Suppressor macrophage treated with lipopolysaccharide for 4 hours (primary cell): ENCODE measurements at places on chromosomes 16 and 17.
A peak's percentile ranks its signal among the peaks of the same experiment; 100 is the strongest.

- no peak for DNase-seq
These were observed at the start of gene BCO1 for GRCh38 chr16:81238296-81239011. Gene BCO1 (plus strand): TSS chr16:81238689. CDS start chr16:81238909, 220 bp downstream.

- no peak for DNase-seq
These were observed 83.5 kb upstream of the IRX5 start for GRCh38 chr16:54847207-54847606.

GRCh38 chr17:10521949-10522348 is 3.6 kb upstream of the MYH1 start:
- no peak for DNase-seq

DNA sequence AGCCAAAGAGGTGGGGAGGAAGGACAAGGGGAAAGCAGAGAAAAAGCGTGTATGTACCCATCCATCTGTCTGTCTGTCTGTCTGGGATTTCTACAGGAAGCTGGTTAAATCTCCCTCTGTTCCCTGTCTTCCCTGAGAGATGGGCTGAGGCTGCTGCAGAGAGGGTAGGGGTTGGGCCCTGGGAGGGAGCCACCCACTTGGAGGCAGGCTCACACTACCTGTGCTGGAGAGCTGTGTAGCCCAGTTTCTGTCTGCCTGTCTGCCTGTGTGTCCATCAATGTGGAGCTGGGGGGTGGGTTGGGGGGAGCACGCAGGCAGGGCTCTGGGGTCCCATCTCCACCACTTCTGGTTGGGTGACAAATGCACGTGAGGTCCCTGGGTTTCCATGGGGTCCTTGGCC is 18.6 kb upstream of the C17orf113 start:
- DNase-seq, result no peak

DNA sequence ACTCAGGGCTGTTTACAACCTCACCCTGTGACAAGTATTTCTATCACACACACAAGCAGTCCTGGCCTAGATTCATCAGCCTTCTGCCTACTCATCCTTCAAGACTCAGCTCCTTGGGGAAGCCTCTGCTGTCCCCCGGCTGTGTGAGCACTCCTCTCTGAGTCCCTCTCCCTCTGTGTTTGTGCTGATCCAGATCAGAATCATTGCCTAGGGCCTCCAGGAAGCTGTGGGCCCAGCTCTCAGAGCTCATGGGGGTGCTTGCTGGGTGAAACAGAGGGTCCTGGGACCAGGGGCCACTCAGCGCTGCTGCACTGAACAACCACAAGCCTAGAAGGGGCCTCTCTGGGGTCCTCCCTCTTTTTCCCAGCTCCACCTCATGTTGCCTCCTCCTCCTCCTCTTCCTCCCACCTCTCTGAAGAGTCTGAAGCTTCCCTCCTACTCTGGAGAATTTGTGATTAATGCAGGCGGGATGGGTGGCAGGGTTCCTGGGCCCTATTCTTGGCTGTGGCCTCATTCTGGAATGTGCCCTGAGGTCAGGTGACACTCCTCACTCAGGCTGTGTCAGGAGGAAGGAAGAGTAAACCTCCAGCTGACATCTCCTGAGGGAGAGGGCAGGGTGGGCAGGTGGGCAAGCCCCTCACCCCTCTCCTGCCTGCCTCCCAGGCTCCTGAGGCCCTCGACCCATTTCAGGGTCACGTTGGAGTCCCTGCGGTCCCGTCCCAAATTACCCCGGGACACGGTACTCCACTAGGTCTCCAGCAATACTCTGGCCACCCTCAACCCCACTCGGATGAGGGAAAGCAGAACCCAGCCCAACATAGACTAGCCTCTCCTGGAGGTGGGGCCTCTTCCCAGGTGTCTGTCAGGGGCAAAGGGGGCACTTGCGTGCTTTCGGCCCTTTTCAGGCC is 10.1 kb downstream of the WFIKKN2 start:
- DNase-seq, result no peak

- DNase-seq, result peak; percentile 63
These were observed 312.5 kb downstream of the MAF start for GRCh38 chr16:79288066-79288465.

DNA sequence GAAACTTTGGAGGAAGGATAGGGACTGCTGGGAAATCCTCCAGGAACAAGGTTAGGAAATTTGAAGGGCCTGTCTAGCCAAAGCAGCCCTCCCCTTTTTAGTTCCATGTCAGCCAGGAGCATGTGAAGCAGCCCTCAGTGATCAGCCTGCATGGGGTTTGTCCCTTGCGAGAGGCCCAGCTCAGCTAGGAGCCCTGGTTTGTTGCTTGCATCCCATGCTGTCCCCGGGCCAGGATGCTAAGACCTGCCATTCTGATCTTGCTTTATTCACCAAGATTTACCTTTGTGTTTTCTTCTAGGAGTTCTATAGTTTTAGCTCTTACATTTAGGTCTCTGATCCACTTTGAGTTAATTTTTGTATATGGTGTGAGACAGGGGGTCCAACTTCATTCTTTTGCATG is 27.6 kb downstream of the CLUAP1 start:
- DNase-seq, result no peak

DNA sequence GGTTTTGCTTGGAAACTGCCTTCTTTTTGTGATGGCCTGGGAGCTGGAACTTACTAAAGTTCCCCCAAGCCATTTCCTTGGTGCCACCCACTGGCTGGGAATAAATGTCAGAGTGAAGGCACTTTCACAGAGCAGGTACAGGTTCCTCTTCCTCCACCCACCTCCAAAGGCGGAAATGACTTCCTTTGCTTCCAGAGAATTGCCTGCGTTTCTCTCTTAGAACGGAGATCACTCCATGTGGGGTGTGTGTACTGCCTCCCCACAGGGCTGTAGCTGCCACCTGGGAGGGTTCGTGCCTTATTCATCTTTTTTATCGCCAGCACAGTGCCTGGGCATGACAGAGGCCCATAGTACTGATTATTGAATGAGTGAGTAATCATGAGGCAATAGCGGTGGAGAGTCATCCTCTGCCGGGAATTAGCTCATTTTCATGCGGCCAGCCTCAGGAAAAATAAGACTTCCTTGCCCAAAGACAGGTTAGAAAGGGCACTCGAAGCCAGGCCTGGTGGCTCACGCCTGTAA is 32.2 kb upstream of the HAS3 start:
- peak; percentile 15 for DNase-seq

GRCh38 chr17:64401941-64402340 is 11.3 kb upstream of the PECAM1 start:
- peak; percentile 47 for DNase-seq

DNA sequence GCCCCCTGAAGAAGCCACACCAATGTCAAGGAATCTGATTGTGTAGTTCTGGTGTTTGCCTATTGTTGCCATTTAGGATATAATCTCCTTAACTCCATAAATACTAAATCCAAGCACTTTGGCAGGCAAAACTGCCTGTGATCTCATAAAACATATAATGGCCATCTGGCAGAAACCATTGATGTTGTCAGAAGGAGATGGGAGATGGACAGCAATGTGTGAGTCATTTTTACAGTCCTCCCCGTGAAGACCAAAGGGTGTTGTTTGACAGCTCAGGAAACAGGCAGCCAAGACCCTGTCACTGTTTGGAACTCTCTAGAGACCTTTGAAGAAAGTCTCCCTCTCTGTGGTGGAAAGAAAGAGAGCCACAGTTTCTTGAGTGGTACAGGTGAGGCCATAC is 454.1 kb downstream of the HS3ST3B1 start:
- no peak for DNase-seq

DNA sequence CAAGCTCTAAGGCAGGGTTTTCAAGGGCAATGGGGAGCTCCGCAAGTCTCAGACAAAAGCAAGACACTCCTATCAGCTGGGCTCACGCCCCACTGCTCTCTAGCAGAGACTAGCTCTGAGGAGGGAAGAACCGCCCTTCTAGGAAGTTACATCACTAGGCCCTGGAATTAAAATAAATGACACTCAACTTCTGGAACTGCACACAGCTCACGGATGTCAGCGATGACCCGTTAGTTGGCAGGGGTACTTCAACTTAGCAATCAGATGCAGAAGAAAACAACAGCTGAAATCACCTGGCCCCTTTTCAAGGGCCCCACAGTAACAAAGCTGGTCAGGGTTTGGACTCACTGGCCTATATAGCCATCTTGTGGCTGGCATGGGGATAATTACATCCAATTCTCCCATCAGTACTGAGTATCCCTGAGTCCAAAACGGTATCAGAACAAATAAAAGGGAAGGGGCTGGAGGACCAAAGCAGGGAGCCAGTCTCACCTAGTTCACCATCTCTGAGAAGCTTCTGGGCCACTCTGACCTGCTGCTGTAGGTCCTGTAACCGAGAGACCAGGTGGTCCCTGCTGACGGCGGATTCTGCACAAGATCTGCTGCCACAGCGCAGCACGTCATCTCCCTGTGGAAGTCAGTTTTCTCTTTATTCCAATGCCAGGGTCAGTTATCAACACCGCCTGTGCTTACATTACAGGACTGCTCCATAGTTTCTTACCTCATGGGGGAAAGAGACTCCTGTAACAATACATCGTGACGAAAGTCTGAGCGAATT is 22.2 kb downstream of the SERPINF1 start:
- peak; percentile 80 for DNase-seq

- DNase-seq, result no peak
These were observed 341.2 kb downstream of the GRIN2A start for GRCh38 chr16:9840761-9841665.
